ENCODE measurements at places on chromosomes 3 and 15. TPM values are rescaled to one million over a fixed set of nuclear protein-coding genes. Genes with fewer than 3 reads are reported as not detected.

ENTPD3 gene
- polyA plus RNA-seq = 2.6 TPM

PATL2 gene
- 0.31 TPM for polyA plus RNA-seq

SLC12A1 gene
- polyA plus RNA-seq = not detected

FOXL2 gene
- not detected for polyA plus RNA-seq

CAMKV gene
- polyA plus RNA-seq = 28.5 TPM

Data from brain (organoid and tissue), 16 donors.